A673 (cell line): ENCODE measurements at places on chromosomes 12 and 14.

DNA sequence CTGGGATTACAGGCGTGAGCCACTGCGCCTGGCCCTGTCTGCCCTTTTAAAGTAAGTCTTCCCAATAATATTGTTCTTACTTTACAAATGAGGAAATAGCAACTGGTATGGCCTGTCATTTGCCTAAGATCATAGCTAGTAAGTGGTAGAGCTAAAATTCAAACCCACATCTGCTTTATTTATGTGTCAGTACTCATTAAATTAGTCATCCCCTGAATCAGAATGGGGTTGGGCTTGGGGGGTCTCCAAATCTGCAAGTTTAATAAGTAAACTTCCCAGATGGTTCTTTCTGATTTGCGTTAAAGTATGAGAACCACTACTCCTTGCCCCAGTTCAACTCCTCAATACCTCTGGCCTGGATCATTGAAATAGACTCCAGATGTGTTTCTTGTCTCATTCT, 96.2 kb downstream of the FAR2 start:
- no peak for DNase-seq

DNA sequence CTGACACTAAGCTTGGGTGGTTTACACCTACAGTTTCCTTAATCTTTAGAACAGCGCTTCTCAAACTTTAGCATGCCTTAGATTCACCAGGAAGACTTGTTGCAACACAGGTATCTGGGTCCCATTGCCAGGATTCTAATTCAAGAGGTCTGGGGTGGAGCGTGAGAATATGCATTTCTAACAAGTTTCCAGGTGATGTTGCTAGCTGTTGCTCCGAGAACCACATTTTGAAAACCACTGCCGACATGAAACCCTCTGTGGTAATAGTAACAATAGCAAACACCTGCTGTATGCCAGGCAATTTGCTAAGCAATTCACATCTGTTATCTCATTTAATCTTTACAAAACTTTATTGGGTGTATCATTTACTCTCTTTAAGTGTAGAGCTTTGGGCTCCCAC, 58.6 kb downstream of the TRHDE start:
- DNase-seq = no peak

- DNase-seq = no peak
These were observed 67.9 kb upstream of the ESRRB start for GRCh38 chr14:76307786-76308780.

DNA sequence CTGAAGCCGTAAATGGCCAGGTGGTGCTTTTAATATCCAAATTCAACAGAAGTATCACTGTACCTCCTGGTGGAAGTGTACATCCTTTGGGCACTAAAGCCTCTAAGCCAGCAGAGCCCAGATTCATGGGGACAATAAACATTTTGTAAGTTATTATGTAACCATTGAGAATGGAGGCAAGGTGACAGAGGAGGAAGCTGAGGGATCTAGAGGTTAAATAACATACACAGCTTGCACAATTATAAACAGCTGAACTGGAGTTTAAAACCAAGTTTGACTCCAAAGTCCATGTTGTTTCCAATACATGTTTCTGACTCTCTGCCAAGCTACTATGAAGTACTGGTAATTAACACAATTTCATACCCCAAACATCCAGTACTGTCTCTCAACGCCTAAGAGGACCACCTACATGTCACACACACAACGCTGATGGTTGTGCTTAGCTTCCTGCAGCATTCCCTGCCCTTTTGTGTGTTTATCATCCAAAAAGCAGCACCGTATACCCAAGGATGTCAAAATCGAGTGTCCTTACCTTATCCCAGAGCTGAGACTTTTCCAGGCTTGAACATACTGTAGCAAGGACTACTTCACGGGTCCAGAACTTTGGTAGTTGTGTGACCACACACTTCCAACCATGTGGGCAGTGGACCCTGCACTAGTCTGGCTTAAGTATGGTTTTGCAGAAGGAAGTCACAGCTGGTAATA, 41.3 kb downstream of the EGLN3 start:
- no peak for DNase-seq

DNA sequence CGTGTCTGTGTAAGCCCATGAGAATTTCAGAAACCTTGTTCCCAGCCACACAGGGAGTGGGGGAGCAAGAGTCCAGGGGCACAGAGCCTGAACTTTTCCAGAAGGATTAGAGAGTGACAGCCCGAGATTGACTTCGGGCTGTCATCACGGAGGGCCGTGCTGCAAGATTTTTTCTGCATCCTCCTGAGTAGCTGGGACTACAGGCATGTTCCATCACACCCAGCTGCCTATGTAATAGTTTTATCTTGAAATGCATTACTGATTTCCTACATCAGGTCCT, 14.4 kb downstream of the EVL start:
- no peak for DNase-seq

GRCh38 chr12:113301811-113302210, 33.1 kb downstream of the SLC8B1 start:
- DNase-seq = no peak

DNA sequence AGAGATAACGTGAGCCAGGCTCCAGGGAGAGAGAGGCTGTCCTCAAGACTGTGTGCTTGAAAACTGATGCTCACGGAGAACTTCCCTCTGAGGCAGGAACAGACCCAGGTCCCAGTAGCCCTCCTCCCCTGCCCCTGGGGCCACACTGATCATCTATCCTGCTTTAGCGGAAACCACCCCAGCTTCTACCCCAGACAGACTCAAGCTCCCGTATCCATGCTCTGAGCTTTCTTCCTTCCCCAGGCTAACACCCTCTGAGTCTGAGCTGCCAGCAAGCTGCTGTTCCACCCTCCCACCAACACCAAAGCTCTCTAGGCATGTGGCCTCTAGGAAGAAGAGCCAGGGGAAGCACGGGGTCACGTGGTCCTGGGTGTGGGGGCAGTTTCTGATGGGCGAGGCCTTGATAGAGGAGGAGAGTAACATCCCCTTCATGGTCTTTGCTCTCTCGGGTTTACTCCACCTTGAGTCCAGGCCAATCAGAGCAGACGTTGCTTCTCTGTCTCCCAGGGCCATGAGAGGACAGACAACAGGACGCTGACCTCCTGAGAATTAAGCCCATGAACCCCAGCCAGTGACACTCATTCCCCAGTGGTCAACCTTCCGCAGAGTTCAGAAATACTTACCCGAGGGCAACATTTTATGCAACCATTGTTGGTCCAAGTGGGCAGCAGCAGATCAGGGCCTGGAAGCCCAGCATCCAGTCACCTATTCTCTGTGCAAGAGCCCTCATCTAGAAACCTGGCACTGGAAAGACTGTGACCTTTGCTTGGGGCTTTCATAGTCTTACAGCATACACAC, 1.4 kb downstream of the PCK2 start:
- no peak for DNase-seq

DNA sequence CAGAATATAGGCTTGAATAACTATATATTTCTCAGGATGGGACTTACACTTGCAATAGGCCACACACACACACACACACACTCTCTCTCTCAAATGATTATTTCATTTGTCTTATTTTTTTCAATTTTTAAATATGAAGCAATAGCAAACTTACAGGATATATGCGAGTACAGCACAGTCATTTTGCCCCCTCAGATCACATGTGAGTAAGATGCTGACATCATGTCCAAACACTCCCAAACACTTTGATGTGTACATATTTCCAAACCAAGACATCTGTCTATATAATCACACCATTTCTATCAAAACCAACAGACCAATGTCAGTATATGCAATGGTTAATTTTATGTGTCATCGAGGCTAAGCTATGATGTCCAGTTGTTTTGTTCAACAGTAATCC, 1535.9 kb upstream of the FLRT2 start:
- DNase-seq = no peak

DNA sequence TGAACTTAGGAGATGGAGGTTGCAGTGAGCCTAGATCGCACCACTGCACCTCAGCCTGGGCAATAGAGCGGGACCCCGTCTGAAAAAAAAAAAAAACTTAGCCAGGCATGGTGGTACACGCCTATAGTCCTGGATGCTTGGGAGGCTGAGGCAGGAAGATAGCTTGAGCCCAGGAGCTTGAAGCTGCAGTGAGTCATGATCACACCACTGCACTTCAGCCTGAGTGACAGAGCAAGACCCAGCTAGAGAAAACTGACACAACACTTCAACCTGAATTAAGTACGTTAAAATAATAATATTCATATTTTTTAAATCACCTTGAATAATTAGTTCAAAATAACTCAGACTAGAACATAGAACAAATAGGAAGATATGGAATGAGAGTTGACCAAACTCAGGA, 5.7 kb upstream of the CATSPERB start:
- no peak for DNase-seq

DNA sequence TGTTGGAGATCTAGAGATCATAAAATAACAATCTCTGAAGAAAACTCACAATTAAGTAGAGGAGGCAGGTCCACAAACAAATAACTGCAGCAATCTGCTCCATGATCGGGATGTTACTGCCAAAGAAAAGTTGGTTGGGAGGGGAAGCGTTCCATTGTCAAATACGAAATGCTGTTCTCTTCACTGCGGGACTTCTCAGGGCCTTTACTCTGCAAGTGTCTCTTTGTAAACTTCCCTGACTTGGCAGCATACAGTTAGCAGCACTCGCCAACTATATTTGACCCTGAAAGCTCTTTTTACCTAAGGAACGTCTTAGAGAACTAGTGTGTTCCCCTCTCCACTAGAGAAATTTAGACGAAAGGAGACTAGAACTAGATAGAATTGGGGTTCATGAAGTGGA, 780.7 kb upstream of the TBX3 start:
- DNase-seq = no peak

- DNase-seq = no peak
These were observed 16.6 kb downstream of the PITPNM2 start for GRCh38 chr12:123134271-123134671.

GRCh38 chr14:90132821-90133570, 71.2 kb downstream of the KCNK13 start:
- DNase-seq = no peak

- no peak for DNase-seq
These were observed 395.5 kb downstream of the LRFN5 start for GRCh38 chr14:42002141-42002540.

GRCh38 chr12:25797386-25797785, 161.1 kb upstream of the RASSF8 start:
- DNase-seq = no peak

- DNase-seq = no peak
These were observed 26.0 kb downstream of the XRCC3 start for GRCh38 chr14:103688906-103689902.
